ENCODE measurements at places on chromosomes 12 and 14.
A peak's percentile ranks its signal among the peaks of the same experiment; 100 is the strongest.

DNA sequence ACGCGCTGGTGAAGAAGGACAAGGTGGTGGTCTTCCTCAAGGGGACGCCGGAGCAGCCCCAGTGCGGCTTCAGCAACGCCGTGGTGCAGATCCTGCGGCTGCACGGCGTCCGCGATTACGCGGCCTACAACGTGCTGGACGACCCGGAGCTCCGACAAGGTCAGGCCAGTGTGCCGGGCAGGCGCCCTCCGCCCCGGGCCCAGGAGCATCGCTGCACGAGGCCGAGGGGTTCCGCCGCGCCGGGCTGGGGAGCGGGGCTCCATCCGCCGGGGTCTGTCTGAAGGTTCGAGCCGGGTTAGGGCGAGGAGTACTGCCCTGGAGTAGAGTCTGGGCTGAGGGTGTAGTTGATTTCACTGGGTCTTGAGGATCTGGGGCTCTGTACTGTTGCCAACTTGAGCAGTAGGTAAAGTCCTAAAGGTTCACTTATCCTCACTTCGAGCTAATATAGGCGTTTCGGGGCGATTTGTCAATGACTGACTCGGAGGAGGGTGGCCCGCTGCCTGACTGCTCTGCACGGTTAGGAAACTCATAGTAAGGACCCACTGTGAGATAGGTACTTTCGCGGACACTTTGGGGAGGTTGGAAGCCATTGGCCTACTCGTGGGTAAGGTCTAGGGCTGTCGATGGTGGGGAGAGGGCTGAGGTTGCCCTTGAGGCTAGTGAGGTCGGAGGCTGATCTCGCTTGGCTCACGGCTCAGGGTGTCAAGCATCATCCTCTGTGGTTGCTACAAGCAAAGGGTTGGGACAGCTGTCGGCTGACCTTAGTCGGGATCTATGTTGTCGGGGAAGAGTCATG, 574 bp downstream of the GLRX5 start:
- peaks cover 63% of the 10 kb centered on the region for H3K4me1 ChIP-seq
- H3K36me3 ChIP-seq = peaks cover 13% of the 10 kb centered on the region
- H3K27ac ChIP-seq = peak overlapping the region; percentile 80
- DNase-seq = no peak

DNA sequence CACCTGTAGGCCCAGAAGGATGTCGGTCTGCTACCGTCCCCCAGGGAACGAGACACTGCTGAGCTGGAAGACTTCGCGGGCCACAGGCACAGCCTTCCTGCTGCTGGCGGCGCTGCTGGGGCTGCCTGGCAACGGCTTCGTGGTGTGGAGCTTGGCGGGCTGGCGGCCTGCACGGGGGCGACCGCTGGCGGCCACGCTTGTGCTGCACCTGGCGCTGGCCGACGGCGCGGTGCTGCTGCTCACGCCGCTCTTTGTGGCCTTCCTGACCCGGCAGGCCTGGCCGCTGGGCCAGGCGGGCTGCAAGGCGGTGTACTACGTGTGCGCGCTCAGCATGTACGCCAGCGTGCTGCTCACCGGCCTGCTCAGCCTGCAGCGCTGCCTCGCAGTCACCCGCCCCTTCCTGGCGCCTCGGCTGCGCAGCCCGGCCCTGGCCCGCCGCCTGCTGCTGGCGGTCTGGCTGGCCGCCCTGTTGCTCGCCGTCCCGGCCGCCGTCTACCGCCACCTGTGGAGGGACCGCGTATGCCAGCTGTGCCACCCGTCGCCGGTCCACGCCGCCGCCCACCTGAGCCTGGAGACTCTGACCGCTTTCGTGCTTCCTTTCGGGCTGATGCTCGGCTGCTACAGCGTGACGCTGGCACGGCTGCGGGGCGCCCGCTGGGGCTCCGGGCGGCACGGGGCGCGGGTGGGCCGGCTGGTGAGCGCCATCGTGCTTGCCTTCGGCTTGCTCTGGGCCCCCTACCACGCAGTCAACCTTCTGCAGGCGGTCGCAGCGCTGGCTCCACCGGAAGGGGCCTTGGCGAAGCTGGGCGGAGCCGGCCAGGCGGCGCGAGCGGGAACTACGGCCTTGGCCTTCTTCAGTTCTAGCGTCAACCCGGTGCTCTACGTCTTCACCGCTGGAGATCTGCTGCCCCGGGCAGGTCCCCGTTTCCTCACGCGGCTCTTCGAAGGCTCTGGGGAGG, at the start of gene LTB4R:
Gene LTB4R, plus strand, starts transcription at position 857 of the 959 bp plus-strand sequence. CDS start 4,150 bp downstream, outside the sequence.
- H3K27ac ChIP-seq = peak within 1 kb of the TSS; percentile 88
- H3K27me3 ChIP-seq = no peaks in the 10 kb centered on the region
- peak; percentile 77 for DNase-seq
- H3K4me1 ChIP-seq = peaks cover 76% of the 10 kb centered on the region

- DNase-seq = no peak
- H3K27ac ChIP-seq = no peak overlapping the region
- H3K4me1 ChIP-seq = no peaks in the 10 kb centered on the region
- H3K4me3 ChIP-seq = no peak overlapping the region
- no peaks in the 10 kb centered on the region for H3K27me3 ChIP-seq
These were observed 67.6 kb downstream of the POLR3B start for GRCh38 chr12:106425061-106425702.

GRCh38 chr12:86730233-86730632, 474.0 kb upstream of the MGAT4C start:
- no peaks in the 10 kb centered on the region for H3K4me1 ChIP-seq
- H3K4me3 ChIP-seq = no peak overlapping the region
- DNase-seq = no peak
- no peak overlapping the region for H3K27ac ChIP-seq
- no peaks in the 10 kb centered on the region for H3K27me3 ChIP-seq
- no peaks in the 10 kb centered on the region for H3K36me3 ChIP-seq

- H3K36me3 ChIP-seq = peaks cover 49% of the 10 kb centered on the region
- H3K27me3 ChIP-seq = no peaks in the 10 kb centered on the region
- no peak overlapping the region for H3K4me3 ChIP-seq
- no peak for DNase-seq
- no peak overlapping the region for H3K27ac ChIP-seq
These were observed 22.2 kb downstream of the FCF1 start for GRCh38 chr14:74735125-74735524.

DNA sequence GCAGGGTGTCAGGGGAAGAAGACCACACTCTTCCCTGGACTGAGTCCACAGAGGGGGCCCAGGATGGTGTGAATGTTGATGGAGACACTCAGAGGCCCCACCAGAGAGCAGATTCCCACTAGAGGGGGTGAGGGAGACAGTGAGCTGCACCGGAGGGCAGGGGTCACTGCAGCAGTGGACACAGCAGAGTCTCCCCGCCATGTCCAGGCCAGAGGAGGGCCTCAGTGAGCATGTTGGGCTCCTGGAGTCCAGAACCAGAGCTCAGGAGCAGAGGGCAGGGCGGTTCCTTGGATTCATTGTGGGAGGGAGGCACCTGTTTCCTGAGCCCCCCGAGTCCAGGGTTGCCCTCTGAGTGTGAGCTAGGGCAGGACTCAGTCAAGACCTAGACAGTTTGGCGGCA, 1.8 kb upstream of the KRT82 start:
- peaks cover 11% of the 10 kb centered on the region for H3K27me3 ChIP-seq
- DNase-seq = no peak
- H3K4me1 ChIP-seq = no peaks in the 10 kb centered on the region
- no peak overlapping the region for H3K4me3 ChIP-seq
- H3K36me3 ChIP-seq = no peaks in the 10 kb centered on the region
- no peak overlapping the region for H3K27ac ChIP-seq

DNA sequence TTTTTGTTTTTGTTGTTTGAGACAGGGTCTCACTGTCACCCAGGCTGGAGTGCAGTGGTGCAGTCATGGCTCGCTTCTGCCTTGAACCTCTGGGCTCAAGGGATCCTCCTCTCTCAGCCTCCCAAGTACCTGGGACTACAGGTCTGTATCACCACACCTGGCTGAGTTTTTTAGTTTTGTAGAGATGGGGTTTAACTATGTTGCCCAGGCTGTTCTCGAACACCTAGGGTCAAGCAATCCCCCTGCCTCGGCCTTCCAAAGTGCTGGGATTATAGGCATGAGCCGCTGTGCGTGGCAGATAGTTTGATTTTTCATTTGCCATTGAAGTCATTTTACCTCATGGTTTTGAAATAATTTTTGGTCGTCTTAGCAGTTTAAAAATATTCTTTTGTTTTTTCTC, 94.3 kb upstream of the EIF5 start:
- H3K4me3 ChIP-seq = no peak overlapping the region
- peaks cover 34% of the 10 kb centered on the region for H3K27me3 ChIP-seq
- H3K36me3 ChIP-seq = no peaks in the 10 kb centered on the region

DNA sequence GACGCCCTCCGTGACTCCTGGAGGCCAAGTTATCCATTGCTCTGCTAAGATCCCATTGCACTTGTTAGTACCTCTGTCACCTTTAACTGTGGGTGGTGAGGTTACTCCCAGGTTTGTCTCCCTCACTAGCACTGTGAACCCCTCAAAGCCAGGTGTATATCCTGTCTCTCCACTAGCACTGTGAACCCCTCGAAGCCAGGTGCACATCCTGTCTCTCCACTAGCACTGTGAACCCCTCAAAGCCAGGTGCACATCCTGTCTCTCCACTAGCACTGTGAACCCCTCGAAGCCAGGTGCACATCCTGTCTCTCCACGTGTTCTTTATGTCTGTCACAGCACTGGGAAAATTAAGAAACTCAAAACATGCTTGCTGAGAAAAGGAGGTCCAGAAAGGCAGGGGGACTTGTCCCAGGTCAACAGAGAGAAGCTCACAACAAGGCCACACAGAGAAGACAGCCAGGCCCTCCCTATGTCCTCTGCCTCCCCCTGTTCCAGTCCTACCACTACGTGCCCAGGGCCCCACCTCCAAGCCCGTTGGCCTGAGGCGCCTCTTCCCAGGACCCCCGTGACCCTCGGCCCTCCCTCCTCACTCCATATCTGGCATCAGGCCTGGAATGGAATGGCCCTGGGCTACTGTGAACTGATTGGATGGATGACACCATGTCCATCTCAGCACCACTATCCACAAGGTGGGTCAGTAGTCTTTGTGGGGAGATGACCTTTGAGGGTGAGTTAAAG, 26.4 kb upstream of the FKBP4 start:
- H3K4me3 ChIP-seq = no peak overlapping the region
- no peak overlapping the region for H3K27ac ChIP-seq
- H3K4me1 ChIP-seq = no peaks in the 10 kb centered on the region
- DNase-seq = no peak
- no peaks in the 10 kb centered on the region for H3K36me3 ChIP-seq

- no peak overlapping the region for H3K4me3 ChIP-seq
- H3K4me1 ChIP-seq = no peaks in the 10 kb centered on the region
- no peaks in the 10 kb centered on the region for H3K36me3 ChIP-seq
- no peaks in the 10 kb centered on the region for H3K27me3 ChIP-seq
These were observed 151.9 kb downstream of the LRRK2 start for GRCh38 chr12:40376533-40377267.

GRCh38 chr14:75837151-75837787, 144.5 kb downstream of the TGFB3 start:
- no peaks in the 10 kb centered on the region for H3K27me3 ChIP-seq
- peaks cover 9% of the 10 kb centered on the region for H3K4me1 ChIP-seq
- no peak overlapping the region for H3K27ac ChIP-seq

DNA sequence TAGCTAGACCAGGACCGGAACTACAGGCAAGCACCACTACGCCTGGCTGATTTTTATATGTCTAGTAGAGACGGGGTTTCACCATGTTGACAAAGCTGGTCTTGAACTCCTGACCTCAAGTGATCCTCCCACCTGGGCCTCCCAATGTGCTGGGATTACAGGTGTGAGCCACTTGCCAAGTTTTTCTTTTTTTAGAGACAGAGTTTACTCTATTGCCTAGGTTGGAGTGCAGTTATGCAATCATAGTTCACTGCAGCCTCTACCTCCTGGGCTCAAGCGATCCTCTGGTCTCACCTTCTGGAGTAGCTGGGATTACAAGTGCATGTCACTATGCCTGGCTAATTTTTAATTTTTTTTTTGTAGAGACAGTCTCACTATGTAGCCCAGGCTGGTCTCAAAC, 201.5 kb upstream of the TBX3 start:
- no peak overlapping the region for H3K27ac ChIP-seq
- no peaks in the 10 kb centered on the region for H3K36me3 ChIP-seq
- no peak for DNase-seq
- H3K4me3 ChIP-seq = no peak overlapping the region

DNA sequence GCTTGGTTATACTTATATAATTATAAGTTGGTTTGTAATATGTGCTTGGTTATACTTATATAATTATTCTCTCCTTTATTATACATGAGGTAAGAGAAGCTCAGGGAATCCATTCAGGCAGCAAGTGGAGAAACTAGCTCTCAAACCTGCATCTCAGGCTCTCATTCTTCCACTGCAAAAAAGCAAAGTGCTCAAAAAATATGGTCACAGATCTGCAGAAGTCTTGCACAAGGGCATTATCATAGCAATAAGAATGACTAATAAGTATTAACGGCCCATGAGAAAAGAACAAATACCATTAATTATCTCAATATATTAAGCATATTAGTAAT, 476 bp upstream of the TRAFD1 start:
- H3K36me3 ChIP-seq = peaks cover 14% of the 10 kb centered on the region
- peaks cover 20% of the 10 kb centered on the region for H3K27me3 ChIP-seq
- DNase-seq = no peak
- H3K4me1 ChIP-seq = peaks cover 44% of the 10 kb centered on the region

DNA sequence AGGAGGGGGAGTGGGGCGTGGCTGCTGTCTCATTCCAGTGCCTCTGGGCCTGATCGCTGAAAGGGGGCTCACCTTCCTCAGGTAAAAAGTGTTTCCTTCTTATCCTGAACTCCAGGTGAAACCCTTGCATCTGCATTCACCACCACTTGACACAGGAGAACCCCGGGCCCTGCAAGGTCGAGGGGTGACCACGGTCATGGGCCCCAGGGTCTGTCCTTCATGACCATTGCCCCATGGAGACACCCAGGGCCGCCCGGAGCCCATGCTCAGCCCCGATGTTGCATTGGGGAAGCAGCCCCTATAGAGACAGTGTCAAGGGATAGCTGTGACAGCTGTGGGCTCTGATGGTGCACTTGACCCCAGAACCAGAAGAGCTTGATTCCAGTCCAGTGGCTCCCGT, 34.4 kb upstream of the DYNC1H1 start:
- H3K4me1 ChIP-seq = no peaks in the 10 kb centered on the region
- peaks cover 6% of the 10 kb centered on the region for H3K27me3 ChIP-seq
- no peak overlapping the region for H3K27ac ChIP-seq
- peaks cover 20% of the 10 kb centered on the region for H3K36me3 ChIP-seq
- H3K4me3 ChIP-seq = no peak overlapping the region

- peak overlapping the region; percentile 97 for H3K27ac ChIP-seq
- H3K27me3 ChIP-seq = no peaks in the 10 kb centered on the region
- H3K36me3 ChIP-seq = peaks cover 6% of the 10 kb centered on the region
- DNase-seq = peak; percentile 78
- H3K4me3 ChIP-seq = peak overlapping the region; percentile 99
- H3K4me1 ChIP-seq = peaks cover 42% of the 10 kb centered on the region
These were observed 567 bp downstream of the FUT8 start for GRCh38 chr14:65412856-65413738.

GRCh38 chr14:26293909-26294308, 303.9 kb downstream of the NOVA1 start:
- H3K27ac ChIP-seq = no peak overlapping the region
- no peaks in the 10 kb centered on the region for H3K36me3 ChIP-seq
- H3K27me3 ChIP-seq = no peaks in the 10 kb centered on the region
- no peak for DNase-seq
- no peak overlapping the region for H3K4me3 ChIP-seq

- H3K4me1 ChIP-seq = no peaks in the 10 kb centered on the region
- peak; percentile 55 for DNase-seq
- no peak overlapping the region for H3K27ac ChIP-seq
- peaks cover 14% of the 10 kb centered on the region for H3K36me3 ChIP-seq
- H3K4me3 ChIP-seq = no peak overlapping the region
These were observed 101.2 kb downstream of the EEA1 start for GRCh38 chr12:92827836-92828431.
